ENCODE measurements at places on chromosomes 2 and 18.

DNA sequence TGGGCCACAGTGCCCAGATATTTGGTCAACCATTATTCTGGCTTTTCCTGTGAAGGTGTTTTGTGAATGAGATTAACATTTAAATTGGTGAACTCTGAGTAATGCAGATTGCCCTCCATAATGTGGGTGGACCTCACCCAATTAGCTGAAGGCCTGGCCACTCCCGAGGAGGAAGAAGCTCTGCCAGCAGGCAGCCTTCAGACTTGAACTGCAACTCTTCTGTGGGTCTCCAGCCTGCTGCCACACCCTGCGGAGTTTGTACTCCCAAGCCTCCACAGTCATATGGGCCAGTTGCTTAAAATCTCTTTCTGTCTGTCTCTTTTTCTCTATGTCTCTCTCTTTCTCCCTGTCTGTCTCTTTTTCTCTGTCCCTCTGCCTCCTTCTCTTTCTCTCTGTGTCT, 262.7 kb downstream of the MYCN start:
- DNase-seq: no peak

DNA sequence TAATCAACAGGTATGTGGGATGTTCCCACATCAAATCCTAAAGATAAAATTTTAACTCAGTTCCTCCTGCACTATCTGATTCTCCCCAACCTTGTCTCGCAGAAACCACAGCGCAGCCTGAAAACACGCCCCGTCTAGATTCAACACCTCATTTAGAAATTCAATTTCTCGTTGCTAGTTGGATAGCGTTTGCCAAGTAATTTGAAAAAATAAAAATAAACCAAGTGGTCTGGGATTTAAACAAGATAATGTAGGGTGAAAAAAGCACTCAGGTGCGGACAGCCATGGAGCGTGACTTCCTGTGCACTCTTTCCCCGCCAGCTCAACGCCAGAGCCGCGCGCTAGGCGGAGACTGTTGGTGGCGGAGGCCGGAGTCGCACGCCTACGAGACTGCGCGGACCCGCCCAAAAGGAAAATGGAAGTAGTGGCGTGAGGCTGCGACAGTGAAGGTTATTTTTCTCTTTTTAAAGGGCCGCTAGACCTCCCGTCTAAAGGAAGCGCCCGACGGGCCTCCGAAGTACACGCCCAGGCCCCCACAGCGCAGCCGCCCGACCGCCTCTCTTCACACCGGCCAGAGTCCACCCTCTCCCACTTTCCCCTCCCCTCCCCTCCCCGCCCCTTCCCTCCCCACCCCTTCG, 615 bp upstream of the CCNT2 start:
- peak; percentile 91 for DNase-seq

DNA sequence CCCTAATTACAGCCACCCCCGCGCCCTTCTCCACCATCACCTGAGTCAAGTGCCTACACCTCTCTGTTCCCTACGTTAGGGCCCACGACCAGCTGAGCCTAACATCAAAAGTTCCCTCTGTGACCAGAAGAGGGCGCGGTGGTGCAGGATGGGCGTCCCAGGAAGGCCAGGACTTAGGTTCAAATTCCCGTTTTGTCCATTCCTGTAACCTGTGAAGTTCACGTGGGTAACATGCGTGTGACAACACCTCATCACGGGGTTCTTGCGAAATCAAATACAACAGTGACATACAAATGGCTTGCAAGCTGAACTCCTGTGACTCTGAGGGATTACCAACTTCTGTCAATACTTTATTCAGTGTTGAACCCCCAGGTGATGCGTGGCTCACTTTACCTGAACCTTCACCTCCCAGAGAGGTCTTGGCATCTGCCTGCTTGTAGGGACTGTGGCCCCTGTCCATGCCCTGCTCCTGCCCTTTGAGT, 207.9 kb downstream of the ARL4C start:
- DNase-seq: peak; percentile 68

DNA sequence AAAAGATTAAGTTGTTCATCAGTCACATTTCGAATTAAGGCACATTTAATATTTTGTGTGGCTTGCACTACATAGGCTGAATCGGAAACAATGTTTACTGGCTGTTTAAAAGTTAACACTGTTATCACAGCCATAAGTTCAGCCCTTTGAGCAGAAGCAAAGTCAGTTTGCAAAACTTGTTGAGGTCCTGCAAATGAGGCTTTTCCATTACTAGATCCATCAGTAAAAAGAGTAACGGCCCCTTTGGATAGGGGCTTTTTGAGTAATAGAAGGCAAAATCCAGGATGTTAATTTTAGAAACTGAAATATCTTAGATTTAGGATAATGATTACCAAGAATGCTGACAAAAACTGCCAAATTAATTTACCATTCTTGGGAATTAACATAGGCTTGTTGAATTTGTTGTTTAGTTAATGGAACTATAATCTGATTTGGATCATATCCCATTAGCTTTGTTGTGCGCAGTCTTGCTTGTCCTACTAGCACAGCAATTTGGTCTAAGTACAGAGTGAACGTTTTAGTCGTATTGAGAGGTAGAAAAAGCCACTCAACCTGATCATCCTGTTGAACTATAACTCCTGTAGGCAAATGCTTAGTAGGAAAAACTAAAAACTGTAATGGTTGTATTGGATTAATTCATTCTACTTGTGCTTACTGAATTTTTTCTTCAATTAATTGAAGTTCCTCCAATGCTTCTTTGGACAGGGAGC, 13.9 kb upstream of the SUCLG1 start:
- no peak for DNase-seq

Data from K562 (cell line).